ENCODE measurements at places on chromosomes 11 and 22.

DNA sequence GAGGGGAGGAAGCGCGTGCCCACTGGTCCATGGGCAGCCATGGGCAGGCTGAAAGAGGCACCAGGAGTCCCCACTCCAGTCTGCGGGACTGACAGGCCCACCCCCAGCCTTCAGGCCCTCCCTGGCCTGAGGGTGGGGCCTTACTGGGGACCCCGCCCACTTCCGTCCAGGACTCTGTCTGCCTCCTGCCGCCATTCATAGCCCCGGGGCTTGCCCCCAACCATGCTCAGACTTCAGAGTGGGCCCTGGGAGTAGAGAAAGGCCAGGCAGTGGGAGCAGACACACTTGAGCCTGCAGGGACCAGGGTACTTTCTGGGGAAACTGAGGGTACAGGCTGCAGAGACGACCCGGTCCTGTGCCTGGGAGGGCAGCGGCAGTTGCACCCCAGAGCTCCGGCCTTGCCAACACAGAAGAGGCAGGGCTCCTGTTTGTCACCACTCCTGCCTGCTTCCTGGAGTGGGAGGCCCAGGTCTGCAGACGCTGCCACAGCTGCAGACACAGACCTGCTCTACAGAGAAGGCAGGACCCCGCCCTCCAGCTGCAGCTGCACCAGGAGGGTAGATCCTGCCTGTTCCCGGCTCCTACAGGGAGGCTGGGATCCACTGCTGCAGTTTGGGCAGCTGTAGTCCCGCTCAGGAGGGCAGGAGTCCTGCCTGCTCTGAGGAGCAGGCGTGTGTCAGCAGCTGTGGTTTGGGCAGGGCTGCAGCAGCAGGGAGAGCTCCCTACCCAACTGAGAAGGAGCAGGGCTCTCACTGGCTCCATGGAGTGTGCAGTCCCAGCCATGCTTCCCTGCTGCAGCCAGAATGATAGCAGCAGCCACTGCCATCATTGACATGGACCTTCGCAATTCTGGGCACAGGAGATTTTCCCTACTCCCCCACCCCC lies 387.9 kb upstream of the ANO3 start:
- no peak for DNase-seq

DNA sequence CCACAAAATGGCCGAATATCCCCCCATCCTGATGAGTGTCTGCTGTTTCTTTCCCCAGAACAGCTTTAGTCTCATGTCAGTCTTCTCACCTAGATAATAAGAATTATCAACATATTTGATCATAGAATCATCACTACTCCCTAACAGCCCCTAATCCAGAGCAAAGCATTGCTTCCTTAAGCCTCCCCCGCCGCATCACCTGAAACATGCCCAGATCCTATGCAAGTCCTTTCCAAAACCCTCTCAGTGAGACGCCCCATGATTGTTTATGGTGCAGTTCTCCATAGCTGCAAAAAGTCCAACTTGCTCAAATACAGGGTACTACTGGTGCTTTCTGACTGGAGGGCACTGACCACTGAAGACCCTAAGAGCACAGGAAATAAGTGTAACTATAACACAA lies 20.1 kb downstream of the KCNJ1 start:
- no peak for DNase-seq

DNA sequence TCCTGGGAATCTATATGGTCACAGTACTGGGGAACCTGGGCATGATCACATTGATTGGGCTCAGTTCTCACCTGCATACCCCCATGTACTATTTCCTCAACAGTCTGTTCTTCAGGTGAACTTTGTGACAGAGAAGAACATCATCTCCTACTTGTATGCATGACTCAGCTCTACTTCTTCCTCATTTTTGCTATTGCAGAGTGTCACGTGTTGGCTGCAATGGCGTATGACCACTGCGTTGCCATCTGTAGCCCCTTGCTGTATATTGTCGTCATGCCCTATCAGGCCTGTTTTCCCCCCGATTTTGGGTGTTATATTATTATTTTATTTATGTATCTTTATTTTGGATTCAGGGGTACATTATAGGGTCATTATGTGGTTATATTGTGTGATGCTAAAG lies 2.4 kb upstream of the OR8G1 start:
- no peak for DNase-seq

DNA sequence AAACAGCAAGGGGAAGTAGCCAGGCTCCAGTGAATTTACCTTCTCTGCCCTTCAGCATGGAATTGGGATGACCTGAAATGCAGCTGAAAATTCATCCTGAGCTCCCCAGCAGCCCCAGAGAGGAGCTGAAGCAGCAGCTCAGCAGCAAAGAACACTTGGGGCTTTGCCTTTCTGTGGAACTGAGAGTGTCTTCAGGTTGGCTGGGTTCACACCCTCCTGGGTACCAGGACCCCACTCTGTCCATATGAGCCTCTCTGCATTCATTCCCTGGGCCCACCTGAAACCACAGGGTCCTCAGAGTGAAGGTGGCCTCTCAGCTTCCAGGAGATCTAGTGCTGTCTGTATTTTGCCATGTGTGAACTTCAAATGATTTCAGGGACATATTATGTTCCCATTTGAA lies 429.2 kb downstream of the MN1 start:
- no peak for DNase-seq

DNA sequence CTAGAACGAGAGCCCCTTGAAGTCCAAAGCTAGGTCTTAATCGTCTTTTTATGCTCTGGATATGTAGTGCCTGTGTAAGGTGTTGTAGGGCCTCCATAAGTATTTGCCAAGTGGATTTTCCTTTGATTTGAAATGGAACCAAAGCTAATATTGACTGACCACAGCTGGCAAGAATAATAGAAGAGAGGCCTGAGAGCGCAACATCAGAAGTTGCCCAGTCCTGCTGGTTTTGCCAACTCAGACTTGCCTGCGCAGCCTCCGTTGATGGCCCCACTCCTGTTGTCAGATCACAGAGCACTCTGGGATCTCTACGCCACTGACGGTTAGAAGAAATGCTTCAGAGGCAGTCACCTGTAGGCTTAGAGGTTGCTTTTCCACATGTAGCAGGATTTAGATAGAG lies 251.2 kb downstream of the TENM4 start:
- no peak for DNase-seq

DNA sequence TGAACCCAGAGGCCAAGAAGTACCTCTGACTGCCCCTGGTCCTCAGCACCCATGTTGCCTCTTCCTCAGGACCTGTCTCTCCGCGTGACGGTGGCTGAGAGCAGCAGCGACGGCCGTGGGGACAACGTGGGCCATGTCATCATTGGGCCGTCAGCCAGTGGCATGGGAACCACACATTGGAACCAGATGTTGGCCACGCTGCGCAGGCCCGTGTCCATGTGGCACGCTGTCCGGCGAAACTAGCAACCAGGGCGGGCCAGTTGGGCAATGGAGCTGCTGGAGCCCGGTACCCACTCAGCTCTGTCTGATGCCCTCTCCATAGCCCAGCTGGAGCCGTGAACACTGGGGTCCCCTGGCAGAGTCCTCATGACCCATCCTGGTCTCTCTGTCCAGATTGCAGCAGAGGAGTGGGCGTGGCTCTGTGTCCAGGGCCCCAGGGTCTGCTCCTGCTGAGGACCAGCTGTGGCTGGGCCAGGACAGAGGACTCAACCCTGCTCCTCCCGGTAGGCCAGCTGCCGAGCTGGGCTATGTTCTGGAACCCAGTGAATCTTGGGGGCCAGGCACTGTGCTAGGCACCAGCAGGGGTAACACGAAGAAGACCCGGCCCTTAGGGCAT lies 8.0 kb upstream of the RHOD start:
- DNase-seq: no peak

DNA sequence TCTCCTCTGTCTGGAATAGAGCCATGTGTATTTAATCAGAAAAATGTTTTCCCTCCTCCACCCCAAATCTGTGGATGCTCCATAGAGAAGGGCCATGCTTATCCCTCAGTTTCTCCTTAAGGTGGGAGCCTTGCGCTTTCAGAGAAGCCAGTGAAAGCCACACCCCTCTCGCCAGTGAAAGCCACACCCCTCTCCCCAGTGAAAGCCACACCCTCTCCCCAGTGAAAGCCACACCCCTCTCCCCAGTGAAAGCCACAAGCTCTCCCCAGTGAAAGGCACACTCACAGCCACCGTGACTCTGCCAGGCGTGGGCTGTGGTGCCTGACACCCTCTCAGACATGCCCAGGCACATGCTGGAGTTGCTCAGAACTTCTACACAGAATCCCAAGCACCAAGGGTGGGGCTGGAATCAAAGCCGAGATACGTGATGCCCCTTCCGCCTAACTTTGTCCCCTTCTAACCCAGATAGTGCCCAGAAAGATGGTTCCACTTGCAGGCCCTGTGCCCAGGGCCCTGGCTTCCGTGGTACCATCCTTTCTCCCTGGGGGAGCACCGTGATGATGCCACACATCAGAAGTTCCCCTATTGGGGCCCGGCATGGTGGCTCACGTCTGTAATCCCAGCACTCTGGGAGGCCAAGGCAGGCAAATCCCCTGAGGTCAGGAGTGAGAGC lies 16.5 kb upstream of the PRR5 start:
- DNase-seq: peak; percentile 91

GRCh38 chr11:110824912-110825620 lies 112.8 kb upstream of the ARHGAP20 start:
- DNase-seq: no peak

DNA sequence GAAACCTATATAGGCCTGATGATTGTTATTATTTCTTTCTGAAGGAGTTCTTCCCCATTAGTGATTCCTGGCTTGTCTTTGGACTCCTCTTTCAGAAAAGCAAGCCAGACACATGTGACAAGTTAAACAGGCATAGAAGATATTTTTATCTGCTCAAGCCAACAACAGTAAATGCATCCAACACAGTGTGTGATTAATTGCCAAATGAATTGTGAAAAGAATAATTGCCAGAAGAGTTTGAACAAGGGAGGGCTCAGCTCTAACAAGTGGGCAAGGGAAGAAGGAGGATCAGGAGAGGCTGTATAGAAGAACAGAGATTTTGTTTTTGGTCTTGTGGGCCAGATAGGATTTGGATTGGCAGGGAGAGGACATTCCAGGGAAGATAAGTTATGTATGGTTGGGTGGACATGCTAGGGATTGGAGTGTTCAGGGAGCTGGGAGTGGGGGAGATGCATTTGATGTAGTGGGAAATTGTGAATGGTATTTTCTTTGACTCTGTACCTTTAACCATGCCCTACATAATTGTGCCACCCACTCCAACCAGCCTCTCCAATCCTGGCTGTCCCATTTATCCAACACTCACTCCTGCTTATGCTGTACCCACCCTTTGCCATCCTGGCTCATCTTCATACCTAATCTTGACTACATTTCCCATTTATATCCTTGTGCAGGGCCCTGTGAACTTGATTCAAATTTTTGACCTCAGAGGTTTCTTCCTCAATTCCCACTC lies 172.8 kb downstream of the RRAS2 start:
- DNase-seq: no peak

DNA sequence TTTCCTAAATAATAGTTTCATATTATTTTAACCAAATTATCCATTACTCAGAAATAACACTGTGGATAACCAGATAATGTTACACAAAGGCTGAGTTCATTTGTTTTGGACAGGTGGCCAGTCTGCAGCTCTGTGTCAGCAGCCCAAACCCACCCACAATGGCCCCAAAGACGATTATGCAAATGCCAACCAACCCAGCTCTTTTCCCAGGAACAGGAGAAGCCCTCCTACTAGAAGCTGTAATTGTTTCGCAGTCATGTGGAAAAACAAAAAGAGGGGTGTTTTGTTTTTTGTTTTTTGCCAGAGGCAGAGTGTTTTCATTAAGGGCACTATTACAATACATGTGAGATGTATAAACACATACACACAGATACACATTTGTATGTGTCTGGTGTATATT lies 102.1 kb downstream of the FCHSD2 start:
- no peak for DNase-seq

GRCh38 chr22:35401863-35402262 lies 1.9 kb downstream of the MCM5 start:
- DNase-seq: no peak

GRCh38 chr11:9573775-9574621 lies 528 bp downstream of the WEE1 start:
- DNase-seq: peak; percentile 24

- no peak for DNase-seq
Observed at GRCh38 chr11:65634109-65634436, 3.8 kb upstream of the SIPA1 start.

DNA sequence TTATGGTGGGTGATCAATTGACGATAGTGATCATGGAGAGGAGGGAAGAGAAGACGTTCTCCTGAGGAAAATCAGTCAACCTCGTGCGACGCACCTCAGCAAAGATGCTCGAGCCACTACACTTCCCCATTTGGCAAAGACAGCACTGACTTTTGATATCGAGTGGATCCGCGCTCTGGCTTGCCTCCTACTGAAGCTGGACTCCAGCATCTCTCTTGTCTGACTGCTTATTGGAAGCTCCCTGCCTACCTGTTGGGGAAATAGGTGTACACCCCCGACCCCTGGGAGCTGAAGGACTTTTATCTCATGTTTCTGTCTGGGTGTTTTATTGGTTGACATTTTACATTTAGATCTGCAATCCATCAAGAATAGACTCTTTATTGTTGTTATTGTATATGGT lies 476.8 kb upstream of the B3GAT1 start:
- no peak for DNase-seq

GRCh38 chr22:38017272-38017920 lies 33.0 kb upstream of the SOX10 start:
- DNase-seq: no peak

All from CD4-positive, alpha-beta T cell treated with Interleukin-10 for 1 hour (primary cell).